ENCODE measurements at places on chromosomes 3 and 15.

GRCh38 chr15:100248236-100248635 is 93.5 kb downstream of the ADAMTS17 start:
- no peak for DNase-seq

GRCh38 chr15:99435877-99436541 is 129.8 kb upstream of the MEF2A start:
- no peak for DNase-seq

DNA sequence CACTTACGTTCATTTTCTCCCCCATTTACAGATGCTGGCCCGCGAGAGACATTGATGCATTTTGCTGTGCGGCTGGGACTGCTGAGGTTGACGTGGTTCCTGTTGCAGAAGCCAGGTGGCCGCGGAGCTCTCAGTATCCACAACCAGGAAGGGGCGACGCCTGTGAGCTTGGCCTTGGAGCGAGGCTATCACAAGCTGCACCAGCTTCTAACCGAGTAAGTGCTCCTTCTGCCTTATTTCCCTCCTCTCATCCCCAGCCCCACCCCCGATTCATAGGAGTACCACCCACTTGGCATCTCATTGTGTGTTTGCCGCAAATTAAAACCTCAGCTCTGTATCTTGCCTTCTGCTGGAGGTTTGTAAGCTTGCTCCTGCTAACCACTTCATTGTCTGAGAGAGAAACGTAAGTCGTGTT is 163.3 kb downstream of the AKAP13 start:
- peak; percentile 26 for DNase-seq

DNA sequence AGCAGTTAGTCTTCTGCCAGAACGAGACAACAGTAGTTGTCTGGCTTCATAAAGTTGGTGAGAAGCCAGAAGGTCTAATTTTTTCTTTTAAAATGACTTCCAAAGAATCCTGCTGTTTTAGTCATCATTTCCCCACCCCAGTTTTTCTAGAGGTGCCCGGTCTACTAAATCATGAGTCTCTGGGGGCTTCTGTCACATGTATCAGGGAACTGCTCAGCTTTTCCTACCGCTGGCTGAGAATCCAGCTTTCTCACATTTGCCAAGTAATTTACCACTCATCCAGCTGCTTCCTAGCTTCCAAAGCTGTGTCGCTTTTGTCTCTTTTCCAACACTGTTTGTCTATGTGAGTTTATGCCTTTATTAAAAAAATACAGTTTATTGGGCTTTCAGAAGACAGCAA is 183.3 kb downstream of the NSUN3 start:
- DNase-seq = no peak

DNA sequence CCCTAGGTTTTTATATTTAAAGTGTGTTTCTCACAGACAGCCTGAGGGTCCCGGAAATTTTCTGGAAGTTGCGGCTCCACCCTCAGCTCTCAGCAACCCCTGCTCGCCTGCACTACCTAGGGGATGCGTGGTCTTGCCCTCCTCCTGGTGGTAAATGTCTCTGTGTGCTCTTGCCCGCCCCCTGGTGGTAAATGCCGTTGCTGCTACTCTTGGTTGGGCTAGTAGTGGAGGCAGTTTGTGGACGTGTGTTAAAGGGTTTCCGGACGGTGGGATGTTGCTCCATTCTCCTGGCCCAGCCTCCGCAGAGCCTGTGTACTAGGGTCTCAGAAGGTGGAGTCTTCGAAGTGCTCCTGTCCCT is 27.4 kb downstream of the STOML1 start:
- peak; percentile 41 for DNase-seq

- no peak for DNase-seq
Observed at GRCh38 chr3:150035301-150035779, 64.6 kb upstream of the PFN2 start.

GRCh38 chr3:40103829-40104228 is 205.7 kb upstream of the EIF1B start:
- no peak for DNase-seq

GRCh38 chr15:58597943-58598828 is 151.3 kb downstream of the ADAM10 start:
- no peak for DNase-seq

DNA sequence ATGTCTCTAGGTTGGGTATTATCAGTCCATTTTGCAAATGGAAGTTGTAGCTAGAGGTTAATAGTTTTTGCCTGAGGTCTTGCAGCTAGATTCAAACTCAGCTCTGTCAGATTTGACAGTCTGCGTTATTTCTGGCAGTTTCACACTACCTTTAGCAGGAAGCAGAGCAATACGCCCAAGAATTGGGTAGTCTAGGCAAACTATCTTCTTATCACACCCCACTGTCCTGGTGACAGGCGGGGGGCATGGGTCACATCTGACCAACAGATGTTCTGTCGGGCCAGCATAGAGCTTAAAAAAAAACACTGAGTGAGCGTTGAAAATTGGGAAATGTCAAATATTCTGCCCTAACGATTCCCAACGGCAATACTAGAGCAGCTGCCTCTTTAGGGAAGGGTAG is 5.7 kb downstream of the GPR160 start:
- no peak for DNase-seq

GRCh38 chr3:169165196-169166158 is 498.0 kb downstream of the MECOM start:
- no peak for DNase-seq

DNA sequence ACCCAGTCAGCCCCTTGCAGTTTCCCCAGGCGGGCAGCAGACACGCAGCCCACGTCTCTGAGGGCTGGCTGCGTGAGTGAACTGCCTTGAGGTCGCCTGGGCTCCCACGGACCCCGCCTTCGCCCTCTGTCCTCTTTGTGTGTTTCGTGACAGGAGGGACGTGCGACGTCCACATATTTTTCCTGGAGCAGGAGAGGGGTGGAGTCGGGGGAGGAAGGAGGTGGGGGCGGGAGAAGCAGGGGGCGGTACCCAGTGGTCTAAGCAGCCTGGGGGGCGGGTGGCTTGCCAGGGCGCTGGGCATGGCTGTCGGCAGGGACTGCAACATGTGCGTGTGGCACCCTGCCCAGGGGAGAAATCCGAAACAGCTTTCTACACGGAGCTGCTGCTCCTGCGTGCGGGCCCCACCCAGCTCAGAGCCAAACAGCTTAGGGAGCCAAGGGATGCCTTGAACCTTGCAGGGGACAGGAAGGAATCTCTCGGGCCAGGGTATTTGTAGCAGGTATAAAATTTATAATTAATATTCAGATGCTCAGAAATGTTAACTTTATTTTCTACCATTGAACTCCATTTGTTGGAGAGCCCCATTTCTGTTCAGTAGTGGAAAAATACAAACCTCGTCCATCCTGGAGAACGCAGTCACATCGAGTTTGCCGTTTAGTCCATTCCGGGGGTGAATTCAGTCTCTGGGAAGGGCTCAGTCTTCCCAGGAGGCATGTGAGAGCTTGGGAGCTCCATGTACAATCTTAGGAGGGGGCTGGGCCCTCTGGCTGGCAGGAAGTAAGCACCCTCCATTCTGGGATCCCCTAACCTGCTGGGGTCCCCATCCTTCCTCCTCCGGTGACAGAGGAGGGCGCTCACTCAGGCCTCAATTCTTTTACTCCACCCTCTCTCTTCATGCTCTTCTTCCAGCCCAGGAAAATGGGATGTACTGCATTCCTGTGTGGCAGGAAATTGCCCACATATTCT is 79.1 kb upstream of the MEF2A start:
- no peak for DNase-seq

GRCh38 chr3:140013220-140013619 is 78.2 kb downstream of the CLSTN2 start:
- DNase-seq = no peak

DNA sequence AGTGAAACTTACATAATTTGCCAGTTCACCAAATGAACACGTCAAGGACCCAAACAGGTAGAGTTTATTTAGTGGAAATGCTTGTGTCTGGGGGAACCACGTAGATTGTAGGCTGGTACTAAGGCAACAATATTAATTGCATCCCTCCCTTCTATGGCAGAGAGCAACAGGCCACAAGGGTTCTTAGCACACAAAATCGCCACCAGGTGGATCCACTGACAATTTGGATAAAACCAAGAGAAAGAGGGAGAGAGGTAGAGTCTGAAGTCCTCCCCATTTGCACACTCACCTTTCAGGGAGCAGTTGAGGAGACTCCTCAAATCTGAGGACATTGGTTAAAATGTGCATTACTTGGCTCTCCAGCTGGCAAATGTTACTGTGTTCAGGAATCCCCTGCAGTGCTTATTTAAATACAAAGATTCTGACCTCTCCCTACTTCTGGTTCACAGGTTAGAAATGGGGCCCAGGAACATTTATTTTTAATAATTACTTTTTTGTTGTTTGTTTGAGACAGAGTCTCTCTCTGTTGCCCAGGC is 181.0 kb upstream of the FEZF2 start:
- DNase-seq = no peak

GRCh38 chr15:89874926-89875564 is 18.7 kb downstream of the AP3S2 start:
- DNase-seq = peak; percentile 51

- DNase-seq = no peak
Observed at GRCh38 chr3:156675830-156676767, 1.7 kb downstream of the TIPARP start.

GRCh38 chr3:138172625-138173024 is 2.1 kb downstream of the DBR1 start:
- no peak for DNase-seq

DNA sequence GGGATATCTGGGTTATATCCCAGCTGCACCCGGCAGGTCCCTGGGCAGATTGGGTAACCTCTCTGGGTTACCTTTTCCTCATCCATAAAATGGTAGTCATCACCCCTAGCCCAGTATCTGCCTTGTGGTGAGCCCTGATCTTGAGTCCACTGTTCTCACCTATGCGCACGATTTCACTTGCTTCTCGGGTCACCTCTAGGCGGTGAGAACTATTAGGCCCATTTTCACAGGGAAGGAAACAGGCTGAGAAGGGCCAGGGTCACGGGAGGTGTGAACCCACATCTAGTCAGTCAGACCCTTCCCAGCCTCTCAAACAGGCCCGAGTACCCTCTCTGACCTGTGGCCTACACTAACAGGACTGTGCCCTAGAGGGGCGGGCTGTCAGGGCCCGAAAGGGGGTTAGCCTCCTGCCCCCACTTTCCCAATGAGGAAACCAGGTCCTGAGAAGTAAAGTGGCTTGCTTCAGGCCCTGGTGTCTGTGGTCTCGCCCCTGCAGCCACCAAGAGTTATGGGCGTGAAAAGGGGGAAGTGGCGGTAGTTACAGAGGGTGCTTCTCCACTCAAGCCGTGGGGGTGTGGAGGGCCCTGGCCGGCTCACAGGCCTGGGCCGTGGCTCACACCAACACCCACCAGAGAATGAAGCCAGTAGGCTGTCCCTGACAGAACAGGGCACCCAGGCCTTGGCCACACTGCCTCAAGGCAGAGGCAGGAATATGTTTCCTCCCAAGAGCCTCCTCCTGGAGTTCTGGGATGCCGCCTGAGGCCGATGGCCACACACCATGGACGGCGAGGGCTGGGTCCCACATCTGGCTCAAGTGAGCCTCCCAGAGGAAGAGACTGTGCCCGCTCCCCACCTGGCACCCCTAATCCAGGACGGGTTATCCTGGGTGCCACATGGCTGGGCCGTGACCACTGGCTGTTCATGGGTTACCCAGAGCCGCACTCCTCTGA is 19.5 kb downstream of the PSTPIP1 start:
- peak; percentile 78 for DNase-seq

- no peak for DNase-seq
Observed at GRCh38 chr3:130901463-130902204, 7.8 kb downstream of the ATP2C1 start.

DNA sequence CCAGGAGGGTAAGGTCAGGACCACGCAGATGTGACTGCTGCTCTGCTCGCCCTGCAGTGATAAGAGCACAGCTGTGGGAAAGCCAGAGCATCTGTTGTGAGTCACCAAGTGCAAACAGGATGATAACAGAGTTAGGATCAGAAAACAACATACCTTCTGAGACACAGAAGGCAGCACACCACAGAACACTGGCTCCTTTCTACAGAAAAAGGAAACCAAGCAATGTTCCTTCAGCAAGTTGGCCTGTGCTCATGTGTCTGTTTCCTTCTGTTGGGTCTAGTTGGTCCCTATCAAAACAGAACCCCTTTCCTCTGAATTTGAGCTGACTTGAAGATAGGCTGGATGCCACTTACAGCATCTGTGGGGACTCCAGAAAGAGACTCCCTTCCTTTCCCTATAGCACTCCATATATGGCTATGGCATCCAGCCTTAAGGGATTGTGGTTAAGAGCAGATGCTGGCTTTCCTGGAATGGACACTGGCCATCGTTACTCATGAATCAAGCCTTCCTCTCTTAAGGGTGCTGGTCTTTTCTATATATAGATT is 440.7 kb upstream of the THBS1 start:
- no peak for DNase-seq

DNA sequence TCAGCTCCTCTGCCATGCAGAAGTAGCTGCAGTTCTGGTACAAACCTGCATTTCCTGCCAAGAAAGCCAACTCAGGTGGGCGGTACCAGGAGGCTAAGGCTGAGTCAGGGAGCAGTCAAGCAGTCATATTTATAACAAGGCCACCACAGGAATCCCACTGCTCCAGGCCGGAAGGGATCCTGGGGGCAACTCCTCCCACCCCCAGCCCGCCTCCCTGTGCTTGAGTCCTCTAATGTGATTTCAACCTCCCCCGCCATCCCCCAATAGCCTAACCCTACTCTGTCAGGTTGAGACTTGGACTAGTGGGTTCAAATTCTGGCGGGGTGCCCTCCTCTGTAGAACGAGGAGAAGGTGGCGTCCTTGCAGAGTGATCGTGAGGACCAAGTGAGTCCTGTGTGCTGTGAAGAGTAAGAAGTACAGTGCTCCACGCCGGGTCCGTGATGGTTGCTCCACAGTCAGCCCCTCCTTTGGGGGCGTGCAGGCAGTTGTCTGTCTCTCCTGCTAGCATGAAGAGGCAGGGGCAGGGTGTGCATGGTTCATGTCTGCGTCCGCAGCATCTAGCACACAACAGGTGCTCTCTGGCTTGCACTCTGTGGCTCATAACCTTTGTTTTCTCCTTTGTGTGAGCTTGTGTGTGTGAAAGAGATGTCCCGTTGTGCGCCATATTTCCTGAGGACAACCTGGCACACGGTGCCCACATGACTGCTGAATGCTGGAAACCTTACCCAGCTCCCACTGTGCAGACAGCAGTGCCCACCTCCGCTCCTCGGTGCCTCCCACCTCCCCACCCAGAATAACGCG is 78.3 kb downstream of the SMAD6 start:
- DNase-seq = no peak

- no peak for DNase-seq
Observed at GRCh38 chr3:56621681-56622080, 61.4 kb downstream of the TASOR start.

GRCh38 chr3:195119461-195120266 is 151.3 kb downstream of the XXYLT1 start:
- DNase-seq = no peak

DNA sequence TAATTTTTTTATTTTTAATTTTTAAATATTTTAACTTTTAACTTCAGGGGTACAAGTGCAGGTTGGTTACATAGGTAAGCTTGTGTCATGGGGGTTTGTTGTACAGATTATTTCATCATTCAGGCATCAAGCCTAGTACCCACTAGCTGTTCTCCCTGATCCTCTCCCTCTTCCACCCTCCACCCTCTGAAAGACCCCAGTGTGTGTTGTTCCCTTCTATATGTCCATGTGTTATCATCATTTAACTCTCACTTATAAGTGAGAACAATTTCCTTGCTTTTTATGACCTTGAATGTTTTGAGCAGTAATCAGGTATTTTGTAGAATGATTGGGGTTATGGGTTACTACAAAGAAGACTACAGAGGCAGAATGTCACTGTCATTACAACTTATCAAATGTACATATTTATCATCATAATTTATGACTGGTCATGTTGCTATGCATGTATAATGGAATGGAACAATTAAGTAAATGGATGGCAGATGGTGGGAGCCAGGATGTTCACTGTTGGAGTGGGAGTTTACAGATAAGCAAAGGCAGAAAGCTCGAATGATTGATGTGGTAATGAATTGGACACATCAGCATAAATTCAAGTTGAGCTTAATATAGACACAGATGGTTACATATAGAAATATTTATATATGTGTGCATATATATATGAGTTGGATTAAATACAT is 563.8 kb upstream of the ROBO1 start:
- no peak for DNase-seq

Measured in GF-D8 (cell line).